NCI-H2107 (cell line): ENCODE measurements at places on chromosomes 11 and 22.

DNA sequence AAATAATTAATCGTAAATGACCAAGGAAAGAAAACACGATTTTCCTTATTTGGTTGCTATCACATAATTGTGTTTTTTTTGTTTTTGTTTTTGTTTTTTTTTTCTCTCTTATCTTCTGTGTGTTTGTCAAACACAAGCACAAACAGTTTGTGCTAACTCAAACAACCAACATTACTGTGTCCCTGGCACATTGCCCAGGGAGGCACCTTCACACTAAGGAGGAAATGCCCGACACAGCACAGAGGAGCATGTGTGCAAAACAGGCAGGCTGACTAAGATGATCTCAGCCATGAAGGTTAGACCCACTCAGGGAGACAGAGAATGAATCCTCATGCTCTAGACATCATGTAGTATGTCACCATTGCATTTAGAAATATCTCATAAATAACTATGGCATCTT, 130.1 kb downstream of the SOX6 start:
- DNase-seq = peak; percentile 53

- DNase-seq = no peak
These were observed 11.8 kb upstream of the ALKBH8 start for GRCh38 chr11:107577346-107577711.

GRCh38 chr11:47411884-47412746, 3.7 kb downstream of the SLC39A13 start:
- no peak for DNase-seq

DNA sequence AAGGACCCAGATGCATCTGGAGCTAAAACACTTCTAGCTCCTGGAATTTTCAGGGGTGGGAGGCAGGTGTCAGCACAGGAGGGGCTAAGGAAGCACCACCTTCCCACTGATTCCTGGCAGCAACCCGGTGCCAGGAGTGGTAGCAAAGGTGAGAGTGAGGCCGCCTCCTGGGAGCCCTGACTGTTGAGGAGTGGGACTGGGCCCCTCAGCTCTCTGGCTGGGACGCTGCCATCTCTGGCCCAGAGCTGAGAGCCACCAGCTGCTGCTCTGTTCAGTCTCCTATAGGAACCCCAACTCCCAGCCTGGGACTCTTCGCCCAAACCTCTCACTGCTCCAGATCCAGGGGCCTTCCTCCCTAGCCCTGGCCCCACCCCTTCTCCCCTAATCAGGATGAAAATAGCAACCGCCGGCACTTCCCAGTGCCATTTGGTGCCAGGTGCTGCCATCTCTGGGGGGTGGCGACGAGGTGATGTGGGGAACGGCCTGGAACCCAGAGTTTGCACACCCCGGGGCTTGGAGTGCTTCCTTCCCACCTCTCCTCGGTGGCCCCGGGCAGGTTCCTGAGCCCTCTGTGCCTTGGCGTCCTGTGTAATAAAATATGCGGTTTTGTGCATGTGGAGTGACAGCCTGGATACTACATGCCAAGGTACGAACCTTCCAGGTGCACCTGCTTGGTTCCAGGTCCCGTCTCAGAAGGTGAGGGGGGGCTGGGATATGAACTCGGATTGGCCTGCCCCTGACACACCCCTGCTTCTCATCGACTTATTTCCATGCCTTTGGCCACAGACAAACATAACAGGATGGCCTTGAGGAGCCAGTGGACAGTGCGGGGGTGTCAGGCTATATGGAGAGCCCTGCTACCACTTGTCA, 35.7 kb upstream of the CELSR1 start:
- no peak for DNase-seq

GRCh38 chr11:121762820-121763219, 310.1 kb upstream of the SORL1-AS1 start:
- DNase-seq = no peak

- DNase-seq = no peak
These were observed 2.3 kb downstream of the MYEOV start for GRCh38 chr11:69295995-69296889.

- no peak for DNase-seq
These were observed 19.7 kb upstream of the NUP160 start for GRCh38 chr11:47867823-47868222.

DNA sequence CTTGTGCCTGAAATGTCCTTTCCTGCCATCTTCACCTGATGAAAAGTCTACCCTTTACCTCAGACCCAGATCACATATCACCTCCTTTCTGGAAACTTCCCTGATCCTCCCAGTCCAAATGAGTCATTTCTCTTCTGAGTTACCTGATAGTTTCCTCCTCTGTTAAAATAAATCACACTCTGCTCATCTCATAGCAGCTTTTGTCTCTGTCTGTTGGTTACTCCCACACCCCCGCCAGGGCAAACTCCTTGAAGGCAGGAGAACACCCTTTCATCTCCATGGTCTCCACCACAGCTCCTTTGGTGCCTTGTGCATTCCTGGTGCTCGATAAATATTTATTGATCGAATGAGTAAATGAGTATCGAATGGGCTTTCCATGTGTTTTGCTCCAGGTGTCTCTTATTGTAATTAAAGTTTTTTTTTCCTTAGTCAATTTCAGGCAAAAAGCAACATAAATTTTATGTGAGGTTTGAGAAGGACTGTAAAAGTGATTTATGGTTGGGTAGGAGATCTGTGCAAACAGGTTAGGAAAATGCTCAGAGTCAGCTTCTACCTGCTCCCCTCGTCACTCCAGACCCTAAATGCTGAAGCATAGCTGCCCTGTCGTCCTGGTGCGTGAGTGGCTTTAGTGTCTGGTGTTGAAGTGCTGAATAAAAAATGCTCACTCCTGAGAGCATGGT, 178.2 kb downstream of the GRIK4 start:
- DNase-seq = no peak

- no peak for DNase-seq
These were observed 1538.9 kb upstream of the RAG2 start for GRCh38 chr11:38136887-38137286.

DNA sequence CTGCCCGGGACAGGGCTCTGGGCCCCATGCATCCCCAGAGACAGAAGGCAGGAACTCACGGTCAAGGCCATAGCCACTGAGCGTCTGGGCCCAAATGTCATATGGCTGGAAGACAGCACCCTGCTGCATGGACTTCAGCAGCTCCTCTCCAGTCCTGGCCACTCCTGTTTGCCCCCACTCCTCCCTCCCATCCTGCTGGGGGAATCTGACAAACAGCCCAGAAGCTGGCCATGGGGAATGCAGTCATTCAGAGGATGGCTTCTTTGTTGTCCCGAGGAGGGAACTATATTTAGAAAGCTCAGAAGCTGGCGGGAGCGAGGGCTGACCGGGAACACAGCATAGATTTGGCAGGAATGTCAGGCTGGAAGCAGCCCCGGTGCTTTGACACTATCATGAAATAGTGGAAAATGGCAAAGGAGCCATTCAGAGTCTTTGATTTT, 35.0 kb downstream of the DKK3 start:
- no peak for DNase-seq

- no peak for DNase-seq
These were observed 16.1 kb downstream of the MUC5B start for GRCh38 chr11:1238767-1239595.

DNA sequence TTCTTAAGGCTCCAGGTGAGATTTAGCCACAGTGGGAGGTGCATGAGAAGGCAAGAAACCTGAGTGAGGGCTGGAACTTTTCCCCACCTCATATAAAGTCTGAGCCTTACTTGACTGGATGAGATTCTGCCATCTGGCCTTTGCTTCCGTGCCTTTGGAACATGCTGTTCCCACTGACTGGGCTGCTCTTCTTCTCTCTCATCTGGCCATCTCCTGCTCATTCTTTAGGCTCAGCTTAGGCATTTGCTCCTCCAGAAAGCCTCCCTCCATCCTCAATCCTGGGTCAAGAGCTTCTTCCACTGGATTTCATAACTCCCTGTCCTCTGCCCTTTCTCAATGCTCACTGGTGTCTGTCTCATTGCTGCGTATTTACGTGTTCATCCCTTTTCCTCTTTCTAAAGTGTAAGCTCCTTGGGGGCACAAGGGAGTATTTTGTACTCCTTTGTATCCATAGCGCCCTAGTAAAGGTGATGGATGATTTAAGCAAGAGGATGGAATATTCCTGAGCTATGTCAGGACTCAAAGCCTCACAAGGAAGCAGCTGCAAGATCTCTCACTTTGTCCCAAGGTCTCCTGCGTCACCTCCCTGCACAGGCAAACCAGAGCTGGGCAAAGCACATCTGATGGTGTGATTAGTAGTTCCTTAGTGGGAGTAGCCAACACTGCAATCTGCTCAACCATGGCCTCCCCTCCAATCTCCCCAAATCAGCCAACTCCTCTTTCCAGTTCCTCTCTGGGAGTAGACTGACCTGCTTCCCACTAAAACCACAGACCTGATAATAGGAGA, 15.3 kb downstream of the HSPA8 start:
- no peak for DNase-seq

DNA sequence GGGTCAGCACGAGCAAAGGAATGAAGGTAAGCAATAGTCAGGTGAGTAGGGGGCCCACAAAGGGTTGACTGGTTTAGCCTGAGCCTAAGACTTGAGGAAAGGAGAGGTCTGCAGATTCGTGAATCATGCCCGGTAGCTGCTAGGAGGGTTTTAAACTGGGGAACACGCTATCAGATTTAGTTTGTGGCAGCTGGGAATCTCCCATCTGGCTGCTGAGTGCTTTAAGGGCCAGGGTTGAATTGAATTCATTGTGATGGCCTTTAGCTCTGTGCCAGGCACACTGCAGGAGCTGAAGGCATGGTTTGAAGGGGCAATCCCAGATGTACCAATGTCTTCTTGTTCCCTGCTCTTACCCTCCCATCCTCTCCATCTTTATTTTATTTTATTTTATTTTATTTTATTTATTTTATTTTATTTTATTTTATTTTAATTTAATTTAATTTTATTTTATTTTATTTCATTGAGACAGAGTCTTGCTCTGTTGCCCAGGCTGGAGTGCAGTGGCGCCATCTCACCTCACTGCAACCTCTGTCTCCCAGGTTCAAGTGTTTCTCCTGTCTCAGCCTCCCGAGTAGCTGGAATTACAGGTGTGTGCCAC, 1.9 kb upstream of the NECTIN1 start:
- DNase-seq = no peak

DNA sequence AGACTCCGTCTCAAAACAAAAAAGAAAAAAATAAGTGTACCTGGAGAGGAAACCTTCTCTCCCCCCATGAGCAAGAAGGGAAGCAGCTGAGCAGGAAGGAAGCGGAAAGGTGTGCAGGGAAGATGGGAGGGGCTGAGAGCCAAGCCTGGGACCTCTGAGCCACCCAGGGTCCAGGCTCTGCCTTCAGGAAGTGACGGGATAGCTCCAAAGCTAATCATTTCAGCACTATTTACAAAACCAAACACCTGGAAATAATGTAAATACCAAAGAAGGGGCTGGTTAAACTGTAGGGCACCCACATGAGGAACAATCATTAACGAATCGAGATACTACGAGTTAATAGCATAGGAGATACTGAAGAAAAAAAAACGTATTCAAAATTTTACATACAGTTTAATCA, 27.9 kb downstream of the ARRB1 start:
- no peak for DNase-seq

DNA sequence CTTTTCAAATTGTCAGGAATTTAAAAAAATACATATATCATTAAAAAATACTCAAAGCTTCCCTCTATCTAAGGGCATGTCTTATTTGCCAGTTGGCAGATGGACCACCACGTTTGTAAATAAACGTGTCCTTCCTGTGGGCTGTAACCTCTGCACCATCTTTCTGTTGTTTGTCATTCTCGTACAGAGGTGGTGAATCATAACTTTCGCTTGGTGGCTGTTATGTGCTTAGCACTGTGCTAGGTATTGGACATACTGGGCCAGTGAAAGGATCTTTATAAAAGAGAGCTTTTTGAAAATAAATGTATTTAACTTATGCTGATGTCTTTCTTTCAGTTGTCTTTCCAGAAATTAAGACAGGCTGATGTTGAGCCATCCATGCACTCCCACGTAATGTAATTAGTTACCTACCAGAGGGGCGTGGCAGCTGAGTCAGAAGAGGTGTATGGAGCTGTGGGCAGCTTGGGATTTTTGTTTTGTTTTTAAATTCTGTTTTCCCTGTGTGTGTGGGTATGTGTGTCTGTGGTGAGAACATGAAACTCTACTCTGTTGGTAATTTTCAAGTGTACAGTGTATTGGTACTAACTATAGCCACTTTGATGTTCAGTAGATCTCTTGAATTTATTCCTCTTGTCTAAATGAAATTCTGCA, 62.7 kb downstream of the TECTA start:
- no peak for DNase-seq

- DNase-seq = no peak
These were observed 27.3 kb upstream of the TCF20 start for GRCh38 chr22:42297778-42298177.

- no peak for DNase-seq
These were observed 2.3 kb downstream of the MALAT1 start for GRCh38 chr11:65501186-65501471.

GRCh38 chr11:121540627-121541026, 87.9 kb upstream of the SORL1-AS1 start:
- DNase-seq = no peak

GRCh38 chr11:128484172-128484571, 103.2 kb downstream of the ETS1 start:
- DNase-seq = no peak

- no peak for DNase-seq
These were observed 9.2 kb upstream of the RBMXL2 start for GRCh38 chr11:7079545-7080135.

- no peak for DNase-seq
These were observed 1276.1 kb downstream of the LRRC4C start for GRCh38 chr11:40183073-40184064.

DNA sequence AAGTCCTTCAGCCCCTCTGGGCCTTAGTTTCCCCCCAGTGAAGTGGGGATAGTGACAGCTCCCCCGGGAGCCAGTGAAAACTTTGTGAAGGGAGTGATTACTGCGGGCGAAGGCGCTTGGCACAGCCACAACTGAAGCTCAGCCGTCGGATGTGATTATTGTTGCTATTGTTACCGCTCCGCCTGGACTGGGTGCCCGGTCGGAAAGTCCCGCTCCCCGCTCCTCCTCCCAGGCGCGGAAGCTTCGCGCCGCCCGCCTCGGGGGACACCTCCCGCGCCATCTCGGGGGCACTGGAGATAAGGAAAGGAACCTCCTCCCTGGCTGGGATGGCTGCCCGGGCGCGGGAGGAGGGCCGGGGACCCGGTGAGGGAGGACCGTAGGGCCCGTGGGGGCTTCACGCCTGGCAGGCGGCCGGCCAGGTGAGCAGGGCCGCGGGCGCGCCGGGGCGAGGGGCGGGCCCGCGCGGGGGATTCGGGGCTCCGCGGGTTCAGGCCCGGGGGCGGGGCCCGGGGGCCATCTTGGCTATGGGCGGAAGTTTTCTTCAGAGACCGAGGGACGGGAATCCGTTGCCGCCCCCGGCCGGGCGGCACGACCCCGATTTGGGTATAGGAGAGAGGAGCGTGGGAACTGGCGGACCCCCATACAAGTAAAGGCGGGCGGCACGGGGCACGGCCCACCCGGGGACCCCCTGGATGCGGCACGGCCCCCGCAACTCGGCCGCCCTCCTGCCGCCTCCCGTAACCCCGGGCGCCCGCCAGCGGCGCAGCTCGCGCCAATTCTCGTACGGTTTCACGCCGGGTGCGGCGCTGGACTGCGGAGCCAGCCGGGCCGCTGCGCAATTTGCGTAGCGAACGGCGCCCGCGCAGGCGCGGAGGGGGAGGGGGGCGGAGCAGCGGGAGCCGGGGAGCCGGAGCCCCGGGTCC, at the start of gene GPR137:
GPR137 (plus strand) TSS at position 887 of the 923 bp plus-strand sequence. CDS start 677 bp downstream, outside the sequence.
- peak; percentile 83 for DNase-seq

GRCh38 chr22:19970479-19971275, 29.1 kb upstream of the TXNRD2 start:
- peak; percentile 21 for DNase-seq

GRCh38 chr22:38758276-38758945, 2.6 kb upstream of the SUN2 start:
- DNase-seq = peak; percentile 20
